Stromal cell of bone marrow (primary cell): ENCODE measurements at places on chromosomes 2 and 18.

- DNase-seq = no peak
Measured at GRCh38 chr2:45960057-45960863, 308.8 kb downstream of the PRKCE start.

GRCh38 chr2:17780546-17780945 is 26.6 kb downstream of the GEN1 start:
- DNase-seq = no peak

- DNase-seq = no peak
Measured at GRCh38 chr2:189552991-189553404, 27.6 kb downstream of the SLC40A1 start.

GRCh38 chr2:232448304-232448690 is 7.7 kb upstream of the ALPI start:
- DNase-seq = no peak

- DNase-seq = no peak
Measured at GRCh38 chr2:139992078-139992477, 1211.9 kb upstream of the NXPH2 start.

- no peak for DNase-seq
Measured at GRCh38 chr18:78006006-78006773, 756.5 kb downstream of the GALR1 start.

DNA sequence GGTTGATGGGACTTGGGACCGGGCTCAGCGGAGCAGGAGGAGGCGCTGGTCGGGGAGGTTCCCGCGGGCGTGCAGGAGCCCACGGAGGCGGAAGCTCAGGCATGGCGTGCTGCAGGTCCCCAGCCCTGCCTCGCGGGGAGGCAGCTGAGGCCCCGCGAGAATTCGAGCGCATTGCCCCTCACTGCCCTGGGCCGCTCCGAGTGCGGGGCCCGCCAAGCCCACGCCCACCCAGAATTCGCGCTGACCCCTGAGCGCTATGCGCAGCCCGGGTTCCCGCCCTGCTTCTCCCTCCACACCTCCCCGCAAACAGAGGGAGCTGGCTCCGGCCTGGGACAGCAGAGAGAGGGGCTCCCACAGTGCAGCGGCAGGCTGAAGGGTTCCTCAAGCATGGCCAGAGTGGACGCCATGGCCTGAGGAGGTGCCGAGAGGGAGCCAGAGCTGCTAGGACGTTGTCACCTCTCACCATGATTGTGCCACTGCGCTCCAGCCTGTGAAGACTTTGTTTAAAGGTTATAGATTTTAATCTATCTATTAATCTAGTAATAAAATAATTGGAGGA is 357.2 kb upstream of the RGPD4 start:
- DNase-seq = no peak

- DNase-seq = no peak
Measured at GRCh38 chr2:287911-288757, at the start of gene ALKAL2. Gene ALKAL2 (minus strand): TSS chr2:288091. CDS start chr2:287835, 256 bp downstream.

- peak; percentile 80 for DNase-seq
Measured at GRCh38 chr2:48420512-48421197, 109.3 kb upstream of the STON1 start.

GRCh38 chr18:31649978-31650719 is 34.2 kb downstream of the B4GALT6 start:
- DNase-seq = no peak

DNA sequence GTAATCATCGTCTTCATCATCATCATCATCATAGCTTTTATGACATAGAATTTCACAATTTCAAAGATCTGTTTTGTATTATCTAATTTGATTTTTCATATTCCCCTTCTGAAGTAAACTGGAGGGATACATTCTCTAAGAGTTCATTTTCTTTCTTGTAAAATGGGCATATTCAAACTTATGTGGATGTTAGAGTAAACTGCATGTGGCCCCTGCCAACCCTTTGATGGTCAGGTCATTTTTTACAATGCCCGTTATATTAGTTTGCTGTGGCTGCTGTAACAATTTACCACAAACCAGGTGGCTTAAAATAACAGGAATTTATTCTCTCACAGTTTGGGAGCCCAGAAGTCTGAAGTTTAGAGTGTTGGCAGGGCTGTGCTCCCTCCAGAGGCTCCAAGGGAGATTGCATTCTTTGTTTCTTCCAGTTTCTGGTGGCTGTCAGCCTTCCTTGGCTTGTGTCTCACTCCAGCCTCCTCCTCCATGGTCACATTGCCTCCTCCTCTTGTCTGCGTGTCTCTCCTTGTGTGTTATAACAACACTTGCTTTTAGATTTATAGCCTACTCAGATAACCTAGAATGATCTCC is 127.5 kb upstream of the MMADHC start:
- peak; percentile 36 for DNase-seq

DNA sequence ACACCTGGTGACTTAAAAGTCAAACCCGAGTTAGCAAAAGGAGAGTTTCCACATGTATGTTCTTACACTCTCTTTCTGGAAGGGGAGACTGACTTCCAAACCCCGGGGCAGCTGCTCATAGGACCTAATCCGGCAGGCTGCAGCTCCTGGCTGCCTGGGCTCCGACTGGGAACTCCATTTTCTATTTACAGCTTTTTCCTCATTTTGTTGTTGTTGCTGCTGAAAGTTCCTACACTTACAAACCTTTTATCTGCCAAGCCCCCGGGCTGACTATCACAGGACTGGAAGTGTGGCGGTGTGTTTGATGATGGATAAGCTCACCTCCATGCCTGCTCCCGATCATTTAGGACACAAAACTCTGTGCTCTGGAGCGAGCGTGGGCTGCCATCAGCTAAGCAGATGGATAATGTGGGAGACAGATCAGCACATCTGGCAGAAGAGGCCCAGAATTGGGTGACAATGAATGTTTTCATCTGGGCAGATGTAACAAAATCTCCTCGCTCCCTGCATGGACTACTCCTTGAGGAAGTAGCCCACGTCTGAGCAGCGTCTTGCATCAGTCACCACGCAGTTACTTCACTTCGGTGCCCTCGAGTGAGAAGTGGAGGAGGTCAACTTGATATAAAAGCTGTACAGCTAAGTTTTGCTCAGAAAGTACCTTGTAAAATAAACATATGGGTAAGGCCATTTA is 114.4 kb upstream of the COPS8 start:
- no peak for DNase-seq

DNA sequence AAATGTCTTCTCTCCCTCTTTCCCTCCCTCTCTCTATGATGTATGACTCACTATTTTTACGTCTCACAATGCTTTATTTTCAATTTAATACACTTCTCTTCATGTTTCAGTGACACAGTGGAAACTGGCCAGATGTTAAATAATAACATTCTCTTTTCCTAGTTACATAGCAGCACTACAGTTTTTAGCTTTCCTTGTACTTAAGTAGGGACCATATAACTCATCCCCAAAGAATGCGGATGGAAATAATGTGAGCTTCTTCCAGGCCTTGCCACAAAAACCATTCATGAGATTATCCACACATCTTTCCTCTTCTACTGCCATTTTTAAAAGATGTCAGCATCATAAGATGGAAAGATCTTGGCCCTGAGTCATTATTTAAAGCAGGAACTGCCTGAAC is 789.4 kb downstream of the LRP1B start:
- DNase-seq = peak; percentile 70

- no peak for DNase-seq
Measured at GRCh38 chr2:30984148-30984547, 154.1 kb downstream of the GALNT14 start.

GRCh38 chr18:4870177-4870773 is 326.8 kb downstream of the AKAIN1 start:
- no peak for DNase-seq

GRCh38 chr2:12697617-12698016 is 19.1 kb upstream of the TRIB2 start:
- DNase-seq = no peak

DNA sequence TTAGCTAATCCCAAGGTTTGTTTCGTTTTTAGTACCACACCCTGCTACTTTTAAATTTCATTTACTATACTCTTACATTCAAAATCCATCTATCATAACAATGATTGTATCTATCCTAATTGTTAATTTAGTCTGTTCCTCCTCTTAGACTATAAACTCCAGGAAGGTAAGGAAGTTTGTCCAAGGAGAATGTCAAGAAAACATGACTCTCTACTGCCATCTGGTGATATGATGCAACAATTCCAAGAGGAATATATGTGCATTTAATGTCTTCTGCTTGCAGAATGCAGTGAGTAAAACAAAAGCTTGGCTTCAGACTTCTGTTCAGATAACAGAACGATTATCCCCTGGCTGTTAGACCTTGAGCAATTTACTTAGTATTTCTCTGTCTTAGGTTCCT is 1267.1 kb downstream of the LRP1B start:
- peak; percentile 39 for DNase-seq

GRCh38 chr2:19409046-19409445 is 50.6 kb upstream of the OSR1 start:
- no peak for DNase-seq

DNA sequence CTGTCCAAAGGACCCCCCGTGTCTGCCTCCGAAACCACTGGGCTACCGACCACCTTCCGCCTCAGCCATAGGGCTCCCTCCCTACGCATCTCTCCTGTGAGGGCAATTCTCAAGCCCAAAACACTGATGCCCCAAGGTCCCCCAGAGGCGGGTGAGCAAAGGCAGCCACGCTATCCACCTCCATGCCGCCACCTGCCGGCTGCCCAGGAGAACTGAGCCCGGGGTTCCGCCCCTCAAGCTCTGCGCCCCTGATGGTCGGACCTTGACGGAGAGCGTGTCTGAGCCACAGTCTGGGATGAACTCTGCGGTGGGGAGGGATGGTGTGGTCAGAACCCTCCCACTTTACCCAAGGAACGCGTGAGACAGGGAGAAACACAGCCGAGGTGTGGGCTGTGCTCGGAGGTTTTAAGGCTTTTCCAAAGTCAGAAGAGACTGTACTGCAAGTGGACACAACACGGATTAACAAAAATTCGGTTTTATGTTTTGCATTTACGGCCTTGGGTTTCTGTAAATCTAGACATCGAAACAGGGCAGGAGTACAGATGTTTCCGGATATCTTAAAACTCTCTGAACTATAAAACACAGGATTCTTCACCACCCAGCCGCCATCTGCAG is 114.1 kb downstream of the ZNF516 start:
- DNase-seq = no peak

GRCh38 chr2:183034806-183035205 is 3.5 kb downstream of the NCKAP1 start:
- no peak for DNase-seq

DNA sequence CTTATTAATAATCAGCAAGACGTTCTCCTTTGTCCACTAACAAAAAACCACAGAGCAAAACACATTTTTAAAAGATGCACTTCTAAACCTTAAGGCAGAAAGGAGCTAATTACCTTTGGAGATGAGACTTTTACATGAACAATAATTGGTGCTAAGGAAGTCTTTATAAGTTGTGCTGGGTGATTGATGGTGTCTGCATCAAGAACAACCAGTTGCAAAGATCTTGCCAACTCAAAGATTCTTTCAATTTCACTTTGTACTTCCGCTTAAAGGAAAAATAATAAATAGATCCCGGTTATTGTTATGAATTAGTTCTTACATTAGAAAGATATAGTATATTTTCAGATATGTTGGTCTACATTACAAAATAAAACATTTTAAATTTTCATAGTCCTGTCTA is 26.9 kb upstream of the ARL5A start:
- no peak for DNase-seq

DNA sequence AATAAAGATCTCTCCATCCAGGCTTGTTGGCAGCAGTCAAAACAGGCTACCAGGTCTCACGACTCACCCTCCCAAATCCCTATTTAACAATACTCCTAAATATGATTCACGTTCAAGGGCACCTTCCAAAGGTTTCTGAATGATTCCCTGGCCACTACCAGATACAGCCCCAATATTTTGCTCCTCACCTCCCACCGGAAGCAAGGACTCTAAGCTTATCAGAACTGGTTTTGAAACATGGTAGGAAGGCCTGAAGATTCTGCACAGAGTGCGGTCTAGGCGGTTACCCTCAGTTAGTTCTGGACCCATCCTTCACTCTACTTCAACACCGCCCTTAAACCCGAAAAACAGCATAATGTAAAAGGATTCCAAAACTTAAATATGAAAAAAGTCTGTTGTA is 5.2 kb downstream of the PPP4R1 start:
- no peak for DNase-seq

- no peak for DNase-seq
Measured at GRCh38 chr18:57780318-57780705, 22.8 kb downstream of the ATP8B1 start.

GRCh38 chr18:26057344-26057773 is 33.1 kb downstream of the SS18 start:
- no peak for DNase-seq

DNA sequence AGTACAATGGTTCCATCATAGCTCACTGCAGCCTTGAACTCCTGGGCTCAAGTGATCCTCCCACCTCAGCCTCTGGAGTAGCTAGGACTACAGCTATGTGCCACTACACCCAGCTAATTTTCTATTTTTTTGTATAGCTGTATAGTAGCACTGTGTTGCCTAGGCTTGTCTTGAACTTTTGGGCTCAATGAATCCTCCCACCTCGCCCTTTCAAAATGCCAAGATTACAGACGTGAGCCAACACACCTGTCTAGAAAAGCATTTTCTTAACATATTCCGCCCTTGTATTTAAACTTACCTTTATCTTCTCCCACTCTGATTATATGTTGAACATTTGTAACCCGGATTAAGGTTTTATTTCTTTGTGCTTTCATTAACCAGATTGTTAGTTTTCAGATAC is 750.7 kb upstream of the GCFC2 start:
- DNase-seq = no peak

DNA sequence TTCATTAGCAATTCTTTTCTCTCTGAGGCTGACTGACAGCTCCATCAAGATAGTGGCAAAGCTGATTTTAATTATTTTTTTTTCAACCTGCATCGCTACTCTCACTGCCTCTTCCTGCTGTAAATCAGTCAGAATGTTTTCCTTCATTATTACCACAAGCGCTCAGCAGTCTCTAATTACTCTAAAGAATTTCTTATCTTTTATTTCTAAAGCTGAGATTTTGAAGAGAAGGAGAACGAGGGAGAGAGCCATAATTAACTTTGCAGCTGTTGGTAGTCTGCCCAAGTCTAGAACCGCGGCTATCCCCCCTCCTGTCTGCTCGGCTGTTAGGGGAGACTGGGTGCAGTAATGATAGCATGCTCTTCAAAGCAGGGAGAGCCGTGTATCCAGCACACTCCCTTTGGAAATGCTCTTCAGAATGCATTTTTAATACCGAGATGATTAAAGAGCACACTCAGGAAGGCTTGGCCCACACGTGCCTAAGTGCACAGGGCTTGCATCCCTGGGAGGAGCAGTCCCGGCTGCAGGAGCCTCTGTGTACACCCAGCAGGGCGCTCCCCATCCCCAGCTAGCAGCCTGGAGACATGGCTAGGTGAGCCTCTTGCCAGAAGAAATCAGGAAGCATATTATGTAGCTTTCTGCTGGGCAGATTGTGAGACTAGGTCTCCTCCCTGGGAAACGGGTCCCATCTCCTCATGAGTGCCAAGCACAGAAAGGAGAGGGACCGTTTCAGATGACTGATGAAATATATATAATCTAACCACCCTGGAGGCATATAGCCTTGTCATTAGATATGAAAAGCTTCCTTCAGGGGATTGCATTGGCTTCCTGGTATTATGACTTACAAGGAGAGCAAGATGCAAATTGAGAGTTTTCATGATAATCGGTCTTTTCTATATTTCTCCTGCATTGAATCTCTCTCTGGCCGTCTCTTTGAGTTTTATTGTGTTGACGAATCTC is 555.2 kb downstream of the CMPK2 start:
- no peak for DNase-seq

GRCh38 chr2:12960671-12961070 is 243.9 kb downstream of the TRIB2 start:
- no peak for DNase-seq
